ENCODE measurements at places on chromosomes 3 and 15. TPM values are rescaled to one million over a fixed set of nuclear protein-coding genes. Genes with fewer than 3 reads are reported as not detected.

Gene DOCK3
- polyA plus RNA-seq = 2.1 TPM

Gene DUOXA1
- 0.11 TPM for polyA plus RNA-seq

Gene AGTR1
- polyA plus RNA-seq = 1.5 TPM

GRCh38 chr3:175105066-175105465, 245.9 kb downstream of the NAALADL2 start:
- no peaks in the 10 kb centered on the region for H3K36me3 ChIP-seq
- H3K27ac ChIP-seq = no peak overlapping the region
- H3K4me3 ChIP-seq = no peak overlapping the region
- H3K27me3 ChIP-seq = no peaks in the 10 kb centered on the region
- H3K4me1 ChIP-seq = no peaks in the 10 kb centered on the region
- DNase-seq = no peak

DNA sequence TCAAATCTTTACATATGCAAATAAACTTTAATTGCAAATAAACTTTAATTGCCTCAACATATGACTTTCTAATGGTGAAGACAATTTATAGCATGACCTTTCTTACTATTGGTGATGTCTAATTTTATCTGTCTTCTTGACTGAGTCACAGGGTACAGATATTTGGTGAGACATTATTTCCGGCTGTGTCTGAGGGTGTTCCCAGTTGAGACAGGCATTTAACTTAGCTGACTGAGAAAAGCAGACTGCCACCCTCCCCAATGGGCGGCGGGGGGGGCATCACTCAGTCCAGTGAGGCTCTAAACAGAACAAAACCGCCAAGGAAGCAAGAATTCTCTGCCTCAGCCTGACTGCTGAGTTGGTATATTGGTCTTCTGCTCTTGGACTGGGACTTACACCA, 160.0 kb downstream of the TBL1XR1 start:
- H3K4me1 ChIP-seq = peaks cover 30% of the 10 kb centered on the region
- peaks cover 4% of the 10 kb centered on the region for H3K36me3 ChIP-seq
- no peaks in the 10 kb centered on the region for H3K27me3 ChIP-seq
- H3K4me3 ChIP-seq = no peak overlapping the region

GRCh38 chr3:143070977-143071551, 48.5 kb upstream of the CHST2 start:
- no peak overlapping the region for H3K27ac ChIP-seq
- no peaks in the 10 kb centered on the region for H3K36me3 ChIP-seq
- DNase-seq = no peak
- H3K4me1 ChIP-seq = no peaks in the 10 kb centered on the region
- no peak overlapping the region for H3K4me3 ChIP-seq

- no peaks in the 10 kb centered on the region for H3K36me3 ChIP-seq
- no peaks in the 10 kb centered on the region for H3K27me3 ChIP-seq
- no peak overlapping the region for H3K27ac ChIP-seq
Measured at GRCh38 chr3:106317141-106318055, 448.6 kb upstream of the CBLB start.
